ENCODE measurements at places on chromosomes 6 and 20.

- no peak for DNase-seq
Observed at GRCh38 chr6:138417493-138418117, 13.6 kb downstream of the HEBP2 start.

DNA sequence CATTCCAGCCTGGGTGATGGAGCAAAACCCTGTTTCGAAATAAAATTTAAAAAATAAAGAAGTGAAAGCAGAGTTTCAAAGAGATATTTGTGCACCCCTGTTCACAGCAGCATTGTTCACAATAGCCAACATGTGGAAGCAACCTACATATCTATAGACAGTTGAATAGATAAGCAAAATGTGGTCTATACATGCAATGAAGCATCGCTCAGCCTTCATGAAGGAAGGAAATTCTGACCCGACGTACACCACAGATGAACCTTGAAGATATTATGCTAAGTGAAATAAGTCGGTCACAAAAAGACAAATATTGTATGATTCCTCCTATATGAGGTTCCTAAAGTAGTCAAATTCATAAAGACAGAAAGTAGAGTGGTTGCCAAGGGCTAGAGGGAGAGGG lies 6.5 kb upstream of the NCOA6 start:
- no peak for DNase-seq

DNA sequence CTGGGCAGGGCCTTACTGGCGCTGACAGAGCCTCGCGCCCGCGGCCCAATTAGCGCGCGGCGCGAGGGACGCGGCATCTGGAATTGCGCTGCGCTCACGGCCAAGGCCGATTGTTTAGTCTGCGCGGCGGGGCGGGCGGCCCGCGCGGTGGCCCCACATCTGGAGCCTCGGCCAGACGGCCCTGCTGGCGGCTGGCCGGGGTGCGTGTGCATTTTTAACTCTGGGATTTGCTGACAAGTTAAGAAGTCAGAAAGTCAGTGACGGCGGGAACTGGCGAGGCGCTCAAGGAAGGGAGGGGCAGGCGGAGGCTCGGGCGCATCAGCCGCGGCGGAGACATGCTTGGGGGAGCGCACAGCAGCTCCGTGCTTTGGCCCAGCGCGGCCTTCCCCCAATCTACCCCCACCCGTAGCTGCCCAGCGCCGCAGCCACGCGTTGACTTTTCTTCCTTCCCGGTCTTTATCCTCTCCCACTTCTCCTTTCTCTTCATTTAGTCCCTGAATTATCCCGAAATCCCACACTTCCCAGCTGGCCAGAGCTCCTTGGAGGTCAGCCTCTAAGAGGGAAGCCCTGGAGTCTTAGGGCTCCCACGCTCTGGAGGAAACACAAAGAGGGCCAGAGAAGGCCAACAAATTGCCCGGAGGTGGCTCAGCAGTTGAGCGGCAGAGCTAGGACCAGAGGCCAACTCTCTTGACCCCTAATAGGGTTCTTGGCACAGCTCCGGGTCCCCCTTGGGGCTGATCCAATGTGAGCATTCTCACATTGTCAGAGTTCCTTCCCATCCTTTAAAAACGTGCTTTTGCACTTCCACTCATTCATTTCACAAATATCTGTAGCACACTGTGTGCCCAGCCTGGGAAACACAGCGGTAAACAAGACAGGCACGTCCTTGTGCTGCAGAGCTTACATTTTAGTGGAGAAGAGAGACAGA lies 40.8 kb upstream of the FOXP4 start:
- peak; percentile 82 for DNase-seq

GRCh38 chr6:116402108-116402937 lies 31.6 kb downstream of the DSE start:
- no peak for DNase-seq

- no peak for DNase-seq
Observed at GRCh38 chr6:12386816-12387215, 96.7 kb downstream of the EDN1 start.

GRCh38 chr6:8707369-8707768 lies 272.0 kb upstream of the SLC35B3 start:
- DNase-seq, result no peak

DNA sequence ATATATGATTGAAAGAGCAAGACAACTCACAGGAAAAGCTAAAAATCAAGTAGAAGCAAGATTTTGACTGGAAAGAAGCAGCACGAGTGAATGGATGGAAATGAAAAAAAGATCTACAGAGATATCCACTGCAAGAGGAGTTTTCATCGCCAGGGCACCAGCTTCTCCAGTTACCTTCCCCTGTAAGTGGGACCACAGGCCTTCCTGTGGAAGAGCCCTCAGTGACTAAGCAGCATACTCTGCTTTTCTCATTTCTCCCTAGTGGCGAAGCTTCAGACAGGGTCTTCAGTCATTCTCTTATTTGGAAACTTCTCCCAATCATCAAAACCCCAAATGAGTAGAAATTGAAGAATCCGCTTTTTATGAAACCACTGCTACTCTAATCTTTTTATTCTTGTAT lies 40.5 kb downstream of the ADGRB3 start:
- no peak for DNase-seq

GRCh38 chr6:155261111-155261900 lies 2.5 kb upstream of the CLDN20 start:
- DNase-seq, result no peak

DNA sequence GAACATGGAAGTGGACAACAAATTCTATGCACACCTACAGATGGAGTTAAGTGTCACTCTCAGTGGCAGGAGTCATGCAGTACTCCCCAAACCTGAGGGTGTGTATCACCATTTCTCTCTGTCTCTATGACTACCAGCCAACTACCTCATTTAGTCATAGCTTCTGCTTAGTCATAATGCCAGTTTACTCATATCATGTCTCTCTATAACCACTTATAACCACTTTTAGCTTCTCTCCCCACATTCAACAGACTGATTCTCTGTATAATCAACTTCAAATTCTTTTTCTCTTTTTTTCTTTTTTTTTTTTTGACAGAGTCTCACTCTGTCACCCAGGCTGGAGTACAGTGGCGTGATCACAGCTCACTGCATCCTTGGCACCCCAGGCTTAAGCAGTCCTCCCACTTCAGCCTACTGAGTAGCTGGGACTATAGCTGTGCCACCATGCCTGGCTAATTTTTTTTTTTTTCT lies 13.8 kb upstream of the GTF3C6 start:
- peak; percentile 80 for DNase-seq

- no peak for DNase-seq
Observed at GRCh38 chr6:163422550-163422949, 8.0 kb downstream of the QKI start.

GRCh38 chr6:129686941-129687627 lies 22.9 kb downstream of the ARHGAP18 start:
- DNase-seq, result peak; percentile 52

DNA sequence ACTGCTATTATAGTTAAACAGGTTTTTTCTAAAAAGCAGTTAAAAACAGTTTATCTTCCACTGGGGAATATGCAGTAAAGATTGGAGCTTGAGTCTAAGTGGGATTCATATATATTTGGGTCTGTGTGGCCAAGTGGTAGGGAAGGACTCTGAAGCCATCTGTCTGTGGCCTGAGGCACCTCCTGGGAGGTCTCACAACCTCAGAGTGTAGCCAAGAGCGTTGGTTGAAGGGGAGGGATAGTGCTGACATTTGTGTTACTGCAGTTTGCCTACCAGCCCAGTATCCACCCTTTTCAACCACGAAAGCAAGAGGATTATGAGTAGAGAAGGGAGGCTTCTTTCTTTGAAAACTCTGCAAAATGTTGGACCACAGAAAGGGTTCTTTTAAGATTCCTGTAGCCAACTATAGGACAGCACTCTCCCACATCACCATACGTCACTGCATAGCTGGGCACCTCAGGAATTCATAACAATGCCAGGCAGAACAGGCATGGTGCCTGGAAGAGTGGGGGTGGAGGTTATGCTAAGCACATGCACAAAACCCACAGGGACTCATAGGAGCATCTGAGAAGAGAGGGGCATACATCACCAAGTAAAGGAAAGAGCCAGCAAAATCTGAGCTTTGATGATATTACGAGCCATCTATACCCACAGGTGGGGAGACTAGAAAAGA lies 90.5 kb upstream of the HEY2 start:
- DNase-seq, result no peak

DNA sequence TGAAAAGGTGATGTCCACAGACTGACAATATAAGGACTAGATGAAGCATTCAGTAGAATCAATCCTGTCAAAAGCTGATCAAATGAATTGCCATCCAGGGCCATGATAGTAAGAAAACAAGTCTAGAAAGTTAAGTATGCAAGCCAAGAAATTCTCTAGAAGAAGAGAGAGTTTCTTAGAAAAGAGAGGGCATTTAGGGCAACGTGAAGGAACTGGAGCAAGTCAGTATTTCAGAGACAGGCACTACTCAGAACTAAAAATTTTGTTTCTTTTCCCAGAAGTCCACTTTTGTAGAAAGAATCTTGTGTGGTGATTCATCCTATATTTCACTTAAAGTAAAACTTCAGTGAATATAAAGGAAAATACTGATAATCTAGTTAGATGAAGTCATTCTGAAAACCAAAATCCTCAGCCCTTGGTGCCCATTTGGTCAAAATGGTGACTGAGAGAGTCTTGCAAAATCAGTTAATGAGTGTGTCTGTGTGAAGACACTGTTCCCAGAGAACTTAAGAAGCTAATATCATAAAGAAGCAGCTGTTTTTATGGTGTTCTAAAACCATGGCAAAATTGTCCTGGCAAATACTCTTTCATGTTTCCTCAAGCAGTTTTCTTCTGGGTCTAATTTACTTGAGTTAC lies 82.2 kb downstream of the COL19A1 start:
- DNase-seq, result no peak

- no peak for DNase-seq
Observed at GRCh38 chr6:144844596-144844995, 559.5 kb downstream of the UTRN start.

DNA sequence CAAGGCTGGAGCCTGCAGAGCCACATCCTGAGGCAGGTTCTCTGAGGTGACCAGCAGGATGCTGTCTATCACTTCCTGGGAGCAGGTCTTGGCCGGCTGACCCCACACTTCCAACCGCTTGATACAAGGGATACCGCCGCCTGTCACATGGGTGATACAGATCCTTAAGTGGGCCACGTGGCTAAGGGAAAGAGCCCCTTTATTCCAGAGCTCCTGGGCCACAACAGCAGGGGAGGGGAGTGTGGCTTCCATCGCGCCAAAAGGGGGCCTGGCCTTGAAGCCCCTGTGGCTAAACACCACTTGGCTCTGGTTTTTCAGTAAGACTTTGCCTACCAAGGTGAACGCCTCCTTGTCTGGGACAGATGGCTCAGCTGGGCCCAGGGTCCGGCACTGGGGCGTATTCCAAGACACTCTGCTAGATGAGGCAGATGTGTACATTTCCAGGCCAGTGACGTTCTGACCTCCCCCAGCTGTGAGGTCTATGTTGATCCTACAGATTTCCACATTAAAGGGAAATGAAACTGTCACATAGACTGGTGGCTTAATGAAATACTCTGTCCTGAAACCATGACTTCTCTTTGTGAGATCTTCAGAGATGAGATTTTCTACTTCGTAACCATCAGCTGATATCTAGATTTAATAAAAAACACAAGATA lies 37.6 kb upstream of the AVP start:
- DNase-seq, result no peak

- DNase-seq, result no peak
Observed at GRCh38 chr6:35080821-35081425, 60.2 kb downstream of the TCP11 start.

GRCh38 chr6:107495971-107496370 lies 6.1 kb downstream of the SOBP start:
- no peak for DNase-seq

GRCh38 chr6:112760831-112761230 lies 413.7 kb downstream of the RFPL4B start:
- DNase-seq, result no peak

DNA sequence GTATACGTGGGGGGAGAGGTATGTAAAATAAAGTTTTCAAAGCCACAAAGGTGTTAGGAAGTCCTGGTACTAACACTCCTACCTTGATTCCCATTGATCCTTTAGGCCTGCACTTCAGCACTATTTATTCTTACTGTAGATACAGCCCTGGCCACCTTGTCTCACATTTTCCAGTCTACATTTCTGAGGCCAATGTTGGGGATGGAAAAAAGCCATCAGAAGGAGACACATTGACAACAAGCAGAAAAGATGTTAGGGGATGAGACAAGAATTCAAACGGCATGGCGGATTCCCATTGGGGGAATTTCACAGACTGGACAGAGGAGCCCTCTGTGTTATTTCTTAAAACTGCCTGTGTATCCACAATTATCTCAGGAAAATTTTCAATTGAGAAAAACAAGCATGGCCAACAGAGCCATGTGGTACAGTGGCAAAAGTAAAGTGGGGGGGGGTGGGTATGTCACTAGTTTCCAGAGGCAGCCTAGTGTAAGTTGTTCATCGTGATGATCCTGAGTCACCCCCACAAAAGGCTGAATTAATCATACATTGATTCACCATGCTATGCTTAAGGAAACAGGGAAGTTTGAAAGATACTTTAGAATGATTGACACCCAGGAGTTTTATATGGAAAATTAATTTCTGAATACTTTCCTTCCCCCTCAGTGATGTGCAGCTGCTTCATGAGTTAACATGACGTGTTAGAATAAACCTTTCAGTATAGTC lies 40.5 kb downstream of the RREB1 start:
- DNase-seq, result no peak

- DNase-seq, result no peak
Observed at GRCh38 chr6:135941275-135942025, 89.9 kb downstream of the PDE7B start.

DNA sequence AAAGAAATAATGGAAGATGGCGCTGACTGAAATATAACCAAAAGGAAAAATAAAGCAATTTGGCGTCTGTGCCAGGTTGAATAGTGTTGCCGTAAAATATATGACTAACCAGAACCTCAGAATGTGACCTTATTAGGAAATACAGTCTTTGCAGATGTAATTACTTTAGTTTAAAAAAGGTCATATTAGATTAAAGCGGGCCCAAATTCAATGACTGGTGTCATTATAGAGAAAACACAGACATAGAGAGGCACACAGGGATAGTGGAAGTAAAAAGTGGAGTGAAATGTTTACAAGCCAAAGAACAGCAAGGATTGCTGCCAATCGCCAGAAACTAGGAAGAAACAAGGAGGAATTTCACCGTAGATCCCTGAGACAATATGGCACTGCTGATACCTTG lies 521.2 kb downstream of the FRK start:
- no peak for DNase-seq

- no peak for DNase-seq
Observed at GRCh38 chr6:149012040-149012545, 265.3 kb downstream of the UST start.

DNA sequence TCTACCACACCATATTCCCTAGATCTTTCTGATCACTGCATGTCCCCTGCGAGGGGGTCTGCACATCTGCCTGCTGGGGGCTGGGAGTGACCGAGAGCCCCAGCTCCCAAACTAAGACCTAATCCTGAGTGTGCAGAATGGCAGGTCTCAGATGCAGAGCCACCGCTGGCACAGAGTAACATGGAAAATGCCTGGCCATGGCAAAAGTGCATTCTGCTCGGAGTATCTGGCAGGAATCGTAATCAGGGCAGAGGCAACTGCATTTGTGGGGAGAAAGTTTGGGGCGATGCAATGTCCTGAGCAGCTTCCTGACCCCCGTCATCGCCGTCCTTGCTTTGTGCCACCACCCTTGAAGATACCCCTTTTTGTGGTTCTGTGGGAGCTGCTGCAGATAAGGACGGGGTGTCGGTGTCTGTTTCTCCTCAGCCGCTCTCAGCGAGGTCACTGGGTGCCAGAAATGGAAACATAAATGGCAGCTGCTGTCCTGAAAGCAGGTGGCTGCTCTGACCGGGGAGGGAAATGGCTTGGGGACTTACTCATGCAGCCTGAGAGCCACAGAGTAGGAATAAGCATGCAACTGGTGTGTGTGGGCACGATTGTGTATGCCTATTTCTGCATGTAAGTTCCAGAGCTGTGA lies 157.9 kb downstream of the LY86 start:
- DNase-seq, result no peak

All from GM06990 (cell line).